ENCODE measurements at places on chromosomes 2 and 18.
A peak's percentile ranks its signal among the peaks of the same experiment; 100 is the strongest.

- no peak for DNase-seq
Measured at GRCh38 chr2:138516030-138516704, 14.6 kb downstream of the SPOPL start.

GRCh38 chr2:231597014-231597611 lies 4.4 kb downstream of the TEX44 start:
- no peak for DNase-seq

DNA sequence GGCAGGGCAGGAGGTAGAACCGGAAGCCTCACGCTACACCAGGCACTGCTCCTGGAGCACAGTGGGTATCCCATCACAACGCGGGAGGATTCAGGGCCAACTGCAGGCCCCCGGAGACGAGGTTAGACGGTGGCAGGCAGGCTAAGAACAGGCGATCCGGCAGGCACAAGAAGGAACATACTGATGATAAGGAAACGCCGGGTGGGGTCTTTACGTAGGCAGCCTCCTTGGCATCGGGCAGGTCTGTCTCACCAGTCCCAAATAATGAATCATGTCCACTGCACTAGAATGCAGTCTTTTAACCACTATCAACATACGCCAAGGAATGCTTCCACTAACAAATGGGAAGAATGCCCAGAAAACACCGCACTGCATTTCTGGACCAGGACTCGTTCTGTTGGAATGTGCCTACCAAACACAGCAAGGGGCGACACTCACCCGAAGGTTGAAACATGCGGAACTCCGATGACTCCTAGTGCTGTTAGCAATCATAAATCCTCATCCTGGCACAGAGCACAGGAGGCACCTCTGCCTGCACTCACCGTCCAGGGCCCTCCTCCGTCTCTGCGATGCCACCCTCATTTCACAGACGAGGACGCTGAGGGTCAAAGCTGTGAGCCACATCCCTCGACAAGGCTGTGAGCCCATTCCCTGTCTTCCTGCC lies 35.2 kb downstream of the ZNF516 start:
- no peak for DNase-seq

DNA sequence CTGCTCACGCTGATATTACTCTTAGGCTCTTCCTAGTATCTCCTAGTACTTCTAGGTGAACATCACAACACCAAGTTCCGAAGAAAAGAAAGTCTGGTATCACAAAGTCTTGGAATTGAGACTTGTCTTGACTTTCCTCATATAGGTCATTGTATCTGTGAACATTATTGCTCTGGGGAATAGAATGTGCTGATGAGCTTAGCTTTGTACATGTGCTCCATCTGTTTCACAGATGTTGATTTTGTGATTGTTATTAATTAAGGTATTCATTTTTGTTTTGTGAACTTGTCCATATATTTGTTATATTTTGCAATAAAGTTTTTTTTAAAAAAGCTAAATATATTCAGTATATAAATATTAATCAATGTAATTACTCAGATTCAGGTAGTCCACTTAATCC lies 111.7 kb downstream of the BABAM2 start:
- no peak for DNase-seq

DNA sequence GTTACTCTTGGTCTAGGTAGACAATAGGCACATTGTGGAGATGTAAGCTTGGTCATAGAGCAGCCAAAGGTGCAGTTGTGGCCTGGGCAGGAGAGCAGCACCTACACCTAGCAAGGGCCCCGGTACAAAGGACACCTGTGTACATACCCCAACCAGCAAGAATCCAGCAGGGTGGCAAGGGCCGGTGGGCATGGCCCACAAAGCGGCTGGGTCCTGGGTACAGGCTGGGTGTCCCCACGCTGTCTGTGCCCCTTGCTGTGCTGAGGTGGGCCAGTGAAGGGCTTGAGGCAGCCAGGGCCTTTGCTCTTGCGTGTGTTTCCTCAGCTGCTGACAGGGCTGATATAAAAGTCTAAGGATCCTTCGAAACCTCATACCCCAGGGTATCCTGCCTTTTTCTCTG lies 501.8 kb downstream of the EIPR1 start:
- DNase-seq = no peak

- no peak for DNase-seq
Measured at GRCh38 chr2:207160115-207160514, 5.6 kb downstream of the KLF7 start.

GRCh38 chr18:60044290-60045006 lies 144.7 kb downstream of the PMAIP1 start:
- DNase-seq = no peak

GRCh38 chr2:4445821-4446220 lies 742.4 kb downstream of the DCDC2C start:
- DNase-seq = no peak

- DNase-seq = no peak
Measured at GRCh38 chr2:83112858-83113257, 1346.2 kb downstream of the SUCLG1 start.

- DNase-seq = no peak
Measured at GRCh38 chr2:12257476-12257875, 459.3 kb upstream of the TRIB2 start.

DNA sequence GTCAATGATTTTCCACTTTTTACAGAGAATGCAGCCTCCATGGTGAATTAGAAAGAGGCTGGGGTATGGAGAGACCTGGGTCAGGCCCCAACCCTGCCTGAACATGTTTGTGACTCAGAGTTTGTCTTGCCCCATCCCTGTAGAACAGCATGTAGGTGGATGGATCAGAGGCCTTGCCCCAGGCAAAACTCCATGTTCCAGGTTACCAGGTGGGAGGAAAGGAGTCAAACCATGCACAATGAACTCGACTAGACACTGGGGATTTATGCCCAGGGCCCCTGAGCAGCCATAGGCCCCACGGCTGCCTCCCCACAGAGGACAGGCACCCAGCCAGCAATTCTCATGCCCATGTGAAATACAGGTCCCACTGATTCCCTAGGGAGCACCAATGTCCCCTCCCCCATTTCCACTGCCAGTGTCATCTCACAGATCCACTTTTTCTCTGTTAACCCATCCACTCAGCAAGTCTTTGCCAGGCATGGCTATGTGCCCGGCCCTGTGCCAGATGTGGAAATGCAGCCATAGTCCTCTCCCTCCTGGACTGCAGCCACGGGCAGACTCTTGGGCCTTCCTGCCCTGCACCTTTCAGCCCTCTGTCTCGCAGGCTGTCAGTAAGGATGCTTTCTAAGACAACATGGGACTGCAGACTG lies 737.8 kb upstream of the HS6ST1 start:
- DNase-seq = no peak

DNA sequence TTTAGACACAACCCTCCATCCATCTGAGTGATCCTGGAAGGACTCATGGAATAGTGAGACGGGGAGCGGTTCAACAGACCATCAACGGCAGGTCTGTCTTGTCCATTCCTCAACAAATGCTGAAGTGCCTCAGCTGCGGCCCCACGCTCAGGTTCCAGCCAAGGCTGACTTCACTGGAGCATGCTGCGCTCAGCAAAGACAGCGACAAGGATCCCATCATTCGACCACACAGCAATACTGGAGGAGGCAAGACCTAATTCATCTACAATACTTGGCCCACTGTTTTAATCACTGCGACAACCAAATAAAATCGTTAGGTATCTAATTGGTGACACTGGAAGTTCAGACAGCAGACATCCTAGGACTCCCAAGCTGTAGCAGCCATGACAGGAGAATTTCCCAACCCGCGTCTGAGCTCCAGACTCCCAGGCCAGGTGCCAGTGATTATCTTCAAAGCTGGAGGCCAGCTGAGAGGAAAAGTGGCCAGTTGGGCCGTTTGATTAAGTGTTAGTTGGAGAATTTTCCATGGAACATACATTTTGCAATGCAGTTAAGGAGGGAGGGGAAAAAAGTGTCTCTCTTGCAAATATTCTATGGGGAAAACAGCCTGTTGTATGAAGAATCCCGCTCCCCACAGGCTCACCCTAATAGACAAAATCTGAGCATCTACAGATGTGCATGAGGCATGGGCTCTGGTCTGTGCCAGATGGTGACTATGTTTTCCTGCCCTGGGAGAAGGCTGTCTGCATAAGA lies 92.5 kb upstream of the SLC35G4 start:
- no peak for DNase-seq

- DNase-seq = peak; percentile 41
Measured at GRCh38 chr2:14565666-14566065, 66.9 kb upstream of the LRATD1 start.

GRCh38 chr2:23433282-23433681 lies 48.3 kb downstream of the KLHL29 start:
- DNase-seq = no peak

GRCh38 chr2:965640-966147 lies 15.0 kb downstream of the SNTG2 start:
- no peak for DNase-seq

DNA sequence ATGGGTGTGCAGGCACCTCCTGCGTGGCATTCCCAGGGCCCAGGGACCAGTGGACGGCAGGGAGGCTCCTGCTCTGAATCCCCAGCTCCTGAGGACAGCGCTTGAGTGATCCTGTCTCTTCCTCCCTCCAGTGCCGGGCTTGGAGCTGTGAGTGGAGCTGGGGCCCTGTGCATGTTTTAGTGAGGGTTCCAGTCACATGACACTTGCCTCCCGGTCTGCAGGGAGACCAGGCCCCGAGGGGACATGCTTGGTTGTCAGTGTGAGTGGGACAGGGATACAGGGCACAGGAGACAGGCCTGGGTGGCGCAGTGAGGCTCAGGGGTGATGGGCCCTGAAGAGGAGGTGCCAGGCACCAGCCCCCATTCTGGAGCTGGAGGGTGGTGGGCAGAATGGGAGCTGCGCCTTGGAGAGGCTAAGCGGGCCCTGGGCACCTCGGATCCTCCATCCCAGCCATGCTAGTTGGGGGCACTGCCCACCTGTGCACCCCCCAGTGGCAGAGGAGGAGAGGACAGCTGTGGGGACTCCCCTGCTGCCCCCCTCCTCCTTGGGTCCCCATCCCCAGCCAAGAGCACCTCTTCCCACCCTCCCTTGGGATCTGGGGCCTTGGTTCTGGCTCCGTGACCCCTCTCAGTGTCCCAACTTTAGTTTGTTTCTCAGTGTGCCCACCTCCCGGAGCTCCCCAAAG lies 12.0 kb downstream of the ARHGEF4 start:
- no peak for DNase-seq

GRCh38 chr18:24497031-24497754 lies 36.8 kb downstream of the HRH4 start:
- no peak for DNase-seq

DNA sequence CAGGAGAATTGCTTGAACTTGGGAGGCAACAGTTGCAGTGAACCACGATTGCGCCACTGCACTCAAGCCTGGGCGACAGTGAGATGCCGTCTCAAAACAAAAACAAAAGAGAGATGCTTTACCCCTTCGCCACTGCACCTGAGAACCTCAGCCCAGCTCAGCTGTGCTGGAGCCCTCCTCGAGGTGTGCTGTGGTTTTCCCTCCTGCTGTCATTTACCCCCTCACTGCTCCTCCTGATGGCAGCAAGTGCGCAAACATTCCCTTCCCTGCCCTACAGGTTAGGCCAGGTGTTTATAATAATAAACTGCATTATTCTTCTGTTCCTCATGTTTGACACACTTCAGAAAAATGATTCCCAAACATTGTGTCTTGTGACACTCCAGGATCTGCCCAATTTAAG lies 8.4 kb downstream of the FBXO36 start:
- no peak for DNase-seq

GRCh38 chr18:3449512-3450011 lies 410 bp upstream of the TGIF1 start:
- peak; percentile 86 for DNase-seq

DNA sequence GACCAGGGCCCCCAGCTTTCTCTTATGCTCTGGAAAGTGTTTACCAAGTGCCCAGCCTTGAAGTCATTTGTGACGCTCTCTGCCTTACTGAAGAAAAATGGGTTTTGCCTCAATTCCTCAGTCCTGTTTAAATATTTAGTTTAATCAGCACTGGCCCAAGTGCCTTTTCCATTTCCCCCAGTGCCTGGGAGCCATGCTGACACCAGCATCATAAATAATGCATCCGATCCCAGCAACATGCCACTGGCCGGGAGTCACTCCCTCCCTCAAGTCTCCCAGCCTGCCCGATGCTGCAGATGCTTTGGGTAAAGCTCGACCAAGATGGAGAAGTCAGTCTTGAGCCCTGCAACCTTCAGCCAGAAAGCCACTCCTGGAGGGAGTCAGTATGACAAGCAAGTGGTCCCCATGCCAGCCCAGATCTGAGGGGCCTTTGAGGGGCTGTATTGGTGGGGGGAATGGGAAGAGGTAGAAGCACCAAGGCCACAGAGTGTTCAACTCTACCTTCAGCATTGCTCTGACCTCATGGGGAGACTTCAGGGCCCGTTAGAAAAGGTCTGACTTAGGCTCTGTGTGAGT lies 12.0 kb upstream of the MTA3 start:
- DNase-seq = peak; percentile 68

DNA sequence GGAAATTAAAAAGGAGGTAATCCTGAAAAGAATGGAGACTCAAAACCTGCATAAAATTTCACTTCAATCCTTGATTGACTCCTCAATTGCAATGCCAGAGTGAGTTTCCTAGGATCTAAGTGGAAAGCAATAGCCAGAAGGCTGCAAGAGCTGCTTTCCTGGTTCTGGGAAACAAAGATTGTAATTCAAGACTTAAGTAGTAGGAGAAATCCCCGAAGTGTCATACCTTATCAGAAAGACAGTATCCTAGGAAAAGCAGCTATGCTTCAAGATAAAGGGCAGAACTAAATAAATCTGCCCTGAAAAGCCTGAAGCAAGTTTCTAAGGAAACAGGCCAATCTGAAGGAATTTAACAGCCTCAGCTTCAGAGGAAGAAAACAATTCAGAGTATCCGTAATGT lies 390.2 kb downstream of the DSC3 start:
- no peak for DNase-seq

DNA sequence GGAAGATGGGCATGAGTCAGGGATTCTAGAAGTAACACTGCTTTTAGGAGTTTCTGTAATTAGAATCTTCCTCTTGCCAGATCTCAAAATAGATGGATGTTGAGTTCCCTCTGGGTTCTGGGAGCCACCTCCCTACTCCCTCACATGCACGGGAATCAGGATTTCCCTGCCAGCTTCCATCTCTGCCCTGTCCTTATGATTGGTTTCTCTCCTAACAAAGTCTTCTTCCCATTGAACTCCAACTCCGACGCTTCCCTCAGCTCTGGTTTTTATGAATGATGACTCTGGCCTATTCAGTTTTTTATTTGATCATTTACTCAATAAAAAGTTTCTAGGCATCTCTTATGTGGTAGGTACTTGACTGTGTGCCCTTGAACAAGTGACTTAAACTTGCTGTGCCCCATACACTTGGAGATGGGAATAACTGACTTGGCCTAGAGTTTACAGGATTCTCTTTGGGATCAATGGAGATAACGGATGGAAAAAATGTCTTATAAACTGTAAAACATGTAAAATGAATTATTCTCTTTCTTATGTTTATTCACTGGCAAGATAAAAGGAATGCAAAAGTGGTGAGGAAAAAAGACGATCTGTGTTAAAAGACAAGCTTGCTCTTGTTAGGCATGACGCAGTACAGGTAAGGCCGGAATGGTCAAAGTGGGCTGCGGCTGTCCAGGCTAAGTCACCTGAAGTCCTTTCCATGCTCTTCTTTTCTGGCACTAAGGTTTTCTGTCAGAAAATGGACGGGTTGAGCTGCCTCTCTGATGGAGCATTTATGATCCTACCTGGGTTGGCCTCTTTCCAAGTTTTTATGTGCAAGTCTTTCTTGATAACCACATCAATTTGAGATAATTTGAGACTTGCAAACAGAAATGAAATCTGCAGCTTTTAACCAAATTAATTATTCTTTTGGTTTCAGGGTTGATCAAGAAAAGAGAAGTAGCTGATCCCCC lies 199.6 kb downstream of the MYCN start:
- no peak for DNase-seq
